ENCODE measurements at places on chromosomes 6 and 20.

DNA sequence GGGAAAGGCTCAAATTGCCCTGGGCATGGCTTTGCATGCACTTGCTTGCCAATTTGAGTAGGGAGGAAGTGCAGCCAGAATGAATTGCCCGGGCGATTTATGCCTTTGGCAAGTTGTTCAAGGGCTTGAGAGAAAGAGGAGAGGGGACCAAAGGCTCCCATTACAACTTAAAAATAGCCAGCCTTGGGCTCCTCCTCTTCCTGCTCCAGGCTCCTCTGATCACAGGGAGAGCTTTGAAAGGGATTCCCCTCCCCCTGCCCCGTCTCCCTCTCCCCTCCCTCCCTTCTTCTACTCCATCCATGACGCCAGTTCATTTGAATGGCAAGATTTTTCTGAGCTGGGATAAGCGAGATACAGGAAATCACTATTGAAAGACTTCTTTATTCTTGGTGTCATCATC, 304.9 kb upstream of the JAG1 start:
- DNase-seq = no peak

DNA sequence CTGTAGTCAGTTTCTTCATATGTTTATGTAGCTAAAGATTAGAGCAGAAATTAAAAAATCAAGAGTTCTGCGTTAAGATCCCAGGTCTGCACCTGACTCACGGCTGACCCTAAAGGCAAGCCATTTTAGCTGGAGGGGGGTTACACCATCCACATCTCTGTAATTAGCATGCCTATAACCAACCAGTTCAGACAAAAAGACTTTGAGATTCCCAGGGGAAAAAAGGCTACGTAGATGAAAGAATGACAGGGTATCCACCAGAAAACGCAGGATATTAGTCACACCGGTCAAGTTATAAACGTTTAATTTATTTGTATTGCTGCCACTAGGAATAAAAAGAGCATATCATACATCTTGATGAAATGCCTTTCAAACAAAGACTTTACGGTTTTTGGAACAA, 299.1 kb downstream of the FOXC1 start:
- DNase-seq = no peak

GRCh38 chr20:12331236-12331635, 413.5 kb downstream of the BTBD3 start:
- DNase-seq = no peak

GRCh38 chr6:36875250-36875633, 639 bp upstream of the PPIL1 start:
- DNase-seq = no peak

DNA sequence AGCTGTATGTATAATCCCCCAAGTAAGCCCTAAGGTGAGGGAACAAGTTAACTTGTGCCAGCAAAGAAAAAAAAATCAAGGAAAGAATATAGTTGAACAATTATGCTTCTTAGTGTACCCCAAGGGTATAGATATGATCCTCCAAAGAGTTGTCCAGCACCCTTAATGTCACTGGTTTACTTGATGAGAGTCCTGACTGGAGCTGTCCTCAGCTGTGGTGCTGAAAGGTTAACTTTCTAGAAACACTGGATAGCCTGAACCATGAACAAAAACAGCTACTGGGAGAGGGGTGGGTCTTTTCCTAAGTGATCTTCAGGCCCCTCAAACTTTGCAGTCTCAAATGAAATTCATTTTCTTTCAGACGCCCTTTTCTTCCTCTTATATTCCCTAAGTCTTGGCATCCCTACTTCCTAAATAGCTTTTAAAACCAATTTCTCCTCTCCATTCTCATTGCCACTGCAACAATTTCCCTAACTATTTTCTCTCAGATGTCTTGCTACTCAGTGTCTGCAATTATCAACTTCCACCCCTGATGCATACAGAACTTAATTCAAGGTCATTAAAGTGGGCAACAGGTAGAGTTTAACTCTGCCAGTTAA, 83.5 kb upstream of the PROKR2 start:
- DNase-seq = no peak
